ENCODE measurements at places on chromosomes 2 and 18. TPM values are rescaled to one million over a fixed set of nuclear protein-coding genes. Genes with fewer than 3 reads are reported as not detected.

Gene ITGA4
- total RNA-seq = 87.9 TPM

Gene HNMT
- not detected for total RNA-seq

Gene PDE11A
- total RNA-seq = not detected

Gene RNU2-63P
- 12.3 TPM for total RNA-seq

Gene FZD7
- 2.4 TPM for total RNA-seq

Gene CASP10
- 12.4 TPM for total RNA-seq

Gene SERPINB11
- total RNA-seq = not detected

Gene DAW1
- total RNA-seq = not detected

Gene KLHL41
- 0.77 TPM for total RNA-seq

Gene FAM124B
- total RNA-seq = not detected

Data from GM12878 (cell line).